Effector CD8-positive, alpha-beta T cell (primary cell): ENCODE measurements at places on chromosomes 7 and 10.

GRCh38 chr7:118288098-118288497, 63.6 kb downstream of the ANKRD7 start:
- DNase-seq, result no peak

GRCh38 chr7:24574386-24574785, 1.1 kb downstream of the PALS2 start:
- no peak for DNase-seq

DNA sequence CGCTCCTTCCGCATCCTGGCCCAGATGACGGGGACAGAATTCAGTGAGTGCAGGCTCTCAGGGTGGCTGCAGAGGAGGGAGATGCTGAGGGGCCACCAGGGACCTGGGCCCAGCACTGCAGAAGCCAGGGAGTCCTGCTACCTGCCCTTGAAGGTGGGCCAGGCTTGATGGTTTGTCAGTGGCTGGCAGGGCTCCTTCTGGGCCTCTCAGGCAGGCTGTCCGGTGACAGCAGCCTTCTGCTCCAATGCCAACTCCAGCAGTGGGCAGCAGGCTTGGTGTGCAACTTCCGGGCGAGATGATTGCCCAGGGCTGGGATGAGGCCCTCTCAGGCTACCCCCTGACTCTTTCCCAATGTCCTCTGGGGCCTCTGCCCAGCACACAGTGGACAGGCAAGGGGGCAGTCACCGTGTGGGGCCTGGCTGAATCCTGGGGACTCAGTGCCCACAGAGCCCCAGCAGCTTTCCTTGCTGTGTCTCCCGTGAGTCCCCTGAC, 23.8 kb downstream of the LDB3 start:
- DNase-seq, result no peak

DNA sequence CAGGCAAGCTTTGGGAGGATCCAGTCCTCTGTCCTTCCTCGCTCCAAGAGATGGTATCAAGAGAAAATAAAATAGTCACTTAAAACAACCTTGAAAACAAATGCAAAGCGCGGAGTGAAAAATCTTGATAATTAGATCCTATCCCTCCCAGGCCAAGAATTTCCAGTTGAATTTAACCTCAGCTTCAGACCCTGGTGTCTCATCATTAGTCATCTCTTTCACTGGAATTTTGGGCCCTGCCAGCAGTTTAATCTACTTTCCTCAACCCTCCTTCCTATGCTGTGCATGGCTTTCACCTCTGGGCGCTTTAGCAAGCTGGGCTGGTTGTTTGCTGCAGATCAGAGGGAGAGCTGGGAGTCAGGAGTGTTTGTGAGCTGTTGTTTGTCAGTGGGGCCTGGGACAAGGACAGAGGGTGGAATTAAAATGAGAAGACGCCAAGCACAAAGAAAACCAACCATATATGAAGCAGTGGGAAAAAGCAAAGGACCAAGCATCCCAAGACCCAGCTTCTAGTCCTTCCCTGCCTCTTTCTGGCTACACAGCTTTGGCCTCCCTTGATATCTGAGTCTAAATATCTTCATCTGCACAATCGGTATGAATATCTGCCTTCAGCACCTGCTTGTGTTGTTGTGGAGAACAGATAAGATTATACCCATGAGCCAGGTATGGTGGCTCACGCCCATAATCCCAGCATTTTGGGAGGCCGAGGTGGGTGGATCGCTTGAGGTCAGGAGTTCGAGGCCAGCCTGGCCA, 13.5 kb downstream of the MYOF start:
- DNase-seq, result no peak

GRCh38 chr7:387132-388022, 97.4 kb downstream of the FOXL3 start:
- DNase-seq, result no peak

DNA sequence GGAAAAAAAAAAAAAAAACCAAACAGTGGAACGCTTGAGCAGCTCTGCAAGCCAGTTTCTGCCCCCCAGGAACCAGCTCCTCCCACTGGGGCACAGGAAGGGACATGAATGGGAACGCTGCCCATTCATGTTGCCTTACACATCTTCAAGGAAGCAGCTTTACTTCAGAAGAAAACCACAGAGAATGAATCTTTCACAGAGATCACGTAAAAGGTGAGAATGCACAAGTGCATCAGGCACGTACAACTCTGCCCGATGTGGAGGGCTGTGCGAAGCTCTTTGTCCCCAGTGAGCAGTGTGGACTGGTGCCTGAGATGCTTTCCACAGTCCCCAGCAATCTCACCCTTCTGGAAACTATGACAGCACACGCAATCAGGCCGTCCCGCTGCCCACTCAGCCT, 106.2 kb downstream of the DLG5 start:
- no peak for DNase-seq

DNA sequence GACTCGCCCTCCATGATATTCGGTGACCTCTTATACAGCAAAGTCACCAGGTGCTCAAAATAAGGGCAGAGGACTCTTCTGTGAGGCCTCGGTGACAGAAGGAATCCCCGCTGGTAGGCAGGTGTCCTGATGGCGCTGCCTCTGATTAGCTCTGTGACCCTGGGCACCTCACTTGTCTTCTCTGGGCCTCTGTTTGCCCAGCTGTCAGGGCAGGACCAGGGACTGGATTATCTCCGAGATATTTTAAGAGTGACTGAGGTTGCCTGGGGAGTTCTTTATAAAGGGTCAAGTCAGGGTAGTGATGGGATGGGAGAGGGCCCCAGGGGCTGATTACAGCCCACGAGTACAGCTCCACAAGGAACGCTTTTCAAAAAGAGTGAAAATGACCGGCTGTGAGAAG, 70.9 kb upstream of the SAMD8 start:
- no peak for DNase-seq

DNA sequence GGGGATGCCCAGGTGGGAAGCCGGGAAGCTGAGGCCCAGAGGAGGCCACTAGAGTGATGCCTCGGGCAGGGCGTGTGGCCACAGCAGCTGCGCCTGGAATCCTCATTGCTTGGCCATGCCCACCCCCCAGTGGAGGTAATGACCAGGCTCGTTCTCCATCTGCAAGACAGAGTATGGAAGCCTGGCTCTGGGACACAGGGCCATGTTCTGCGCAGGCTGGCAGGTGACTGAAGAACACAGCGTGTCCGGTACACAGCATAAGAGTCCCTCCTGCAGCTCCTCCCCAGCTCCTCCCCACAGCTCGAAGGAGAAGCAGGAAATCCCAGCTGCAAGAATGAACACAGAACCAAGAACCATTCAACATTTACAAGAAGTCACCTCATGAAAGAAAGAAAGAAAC, 64.8 kb downstream of the SMURF1 start:
- DNase-seq, result no peak

- no peak for DNase-seq
Measured at GRCh38 chr7:6654113-6654841, 17.2 kb downstream of the ZNF316 start.

GRCh38 chr10:116892907-116893685, 43.8 kb downstream of the ENO4 start:
- DNase-seq, result no peak

DNA sequence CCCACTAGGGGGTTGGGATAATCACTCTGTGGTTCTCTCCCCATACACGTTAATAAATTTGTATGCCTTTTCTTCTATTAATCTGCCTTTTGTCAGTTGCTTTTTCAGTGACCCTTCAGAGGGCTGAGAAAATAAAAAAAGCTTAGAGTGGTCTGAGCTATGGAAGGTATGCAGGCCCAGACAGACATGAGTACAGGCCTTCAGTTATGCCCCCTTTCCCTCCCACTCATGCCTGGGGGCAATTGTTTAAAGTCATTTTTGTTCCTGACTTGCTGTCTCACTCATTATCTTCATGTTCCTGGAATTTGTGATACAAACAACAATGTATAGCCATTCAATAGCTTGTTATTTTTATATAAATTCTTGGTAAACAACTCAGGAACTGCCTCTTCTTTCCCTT, 170.8 kb downstream of the AKR1D1 start:
- DNase-seq, result no peak

DNA sequence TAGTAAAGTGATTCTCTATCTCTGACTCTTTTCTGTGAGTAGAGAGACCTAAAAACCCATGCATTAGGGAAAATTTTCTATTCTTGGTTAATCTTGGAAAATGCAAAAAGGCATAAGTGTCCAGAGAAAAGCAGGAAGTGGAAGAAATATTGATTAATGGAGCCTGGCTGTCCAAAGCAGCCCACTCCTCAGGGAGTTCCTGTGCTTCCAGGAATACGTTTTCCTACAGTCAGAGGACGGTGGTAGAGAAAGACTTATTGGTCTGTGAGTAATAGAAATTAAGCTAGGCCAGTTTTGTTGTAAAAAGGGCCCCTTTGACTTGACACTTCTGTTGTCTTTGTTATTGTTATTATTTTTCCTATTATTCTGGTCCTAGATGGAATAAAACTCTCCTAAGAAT, 157.8 kb downstream of the NRP1 start:
- DNase-seq, result no peak

- DNase-seq, result peak; percentile 13
Measured at GRCh38 chr7:74289659-74290552, 699 bp downstream of the CLIP2 start.

DNA sequence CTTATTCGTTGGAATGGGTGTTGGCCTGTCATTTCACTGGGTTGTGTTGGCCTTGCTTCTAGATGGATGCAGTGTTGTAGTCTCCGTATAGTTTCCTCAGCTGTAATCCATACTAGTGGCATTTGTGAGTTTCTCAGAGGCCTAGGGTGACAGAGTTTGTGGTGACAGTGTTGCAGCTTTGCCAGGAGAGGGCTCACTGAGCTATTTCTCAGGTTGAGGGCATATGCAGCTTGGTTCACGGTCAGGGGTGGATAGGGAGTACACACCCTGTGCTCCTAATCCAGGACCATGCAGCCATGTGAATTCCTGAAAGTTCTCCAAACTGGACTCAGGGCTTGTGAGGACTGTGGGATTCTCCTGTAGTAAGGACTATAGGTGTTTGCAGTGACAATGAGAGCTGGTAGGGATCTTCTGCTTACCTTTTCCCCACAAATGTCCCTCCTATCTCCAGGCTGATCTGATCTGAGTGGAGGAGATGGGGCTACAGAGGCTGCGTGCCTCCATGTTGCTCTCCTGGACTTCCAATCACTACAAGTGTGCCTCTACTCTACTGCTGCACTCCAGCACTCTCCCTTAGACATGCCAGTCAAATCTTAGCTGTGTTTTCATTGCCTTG, 229.0 kb downstream of the STK31 start:
- no peak for DNase-seq

- no peak for DNase-seq
Measured at GRCh38 chr10:96496281-96496925, 17.3 kb downstream of the TLL2 start.

DNA sequence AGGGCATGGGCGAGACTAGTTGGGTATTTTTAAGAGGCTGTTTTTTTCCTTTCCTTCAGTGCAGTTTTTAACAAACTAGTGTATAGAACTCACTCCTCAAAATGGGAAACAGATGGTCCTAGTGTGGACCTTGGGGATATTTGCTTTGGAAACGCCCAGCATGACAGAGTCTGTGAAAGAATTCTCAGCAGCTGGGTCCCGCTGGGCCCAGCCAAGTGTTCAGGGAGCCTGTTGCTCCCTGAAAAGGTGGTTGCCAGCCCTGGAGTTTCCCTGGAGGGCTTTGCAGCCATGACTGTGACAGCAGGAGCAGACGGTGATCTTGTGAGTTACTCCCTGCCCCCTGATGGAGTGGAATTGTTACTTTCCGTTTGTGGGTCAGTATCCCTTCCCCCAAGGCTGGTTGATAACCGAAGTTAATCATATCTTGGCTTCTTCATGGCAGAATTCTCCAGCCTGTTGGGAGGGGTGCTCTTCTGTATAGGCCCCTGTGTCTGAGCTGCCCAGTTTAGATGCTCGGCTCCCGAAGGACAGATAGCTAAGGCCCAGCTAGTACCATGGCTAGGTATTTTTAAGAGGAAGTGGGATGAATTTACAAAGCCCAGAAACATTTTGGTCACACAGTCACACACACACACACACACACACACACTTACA, 278.6 kb upstream of the HABP2 start:
- no peak for DNase-seq

DNA sequence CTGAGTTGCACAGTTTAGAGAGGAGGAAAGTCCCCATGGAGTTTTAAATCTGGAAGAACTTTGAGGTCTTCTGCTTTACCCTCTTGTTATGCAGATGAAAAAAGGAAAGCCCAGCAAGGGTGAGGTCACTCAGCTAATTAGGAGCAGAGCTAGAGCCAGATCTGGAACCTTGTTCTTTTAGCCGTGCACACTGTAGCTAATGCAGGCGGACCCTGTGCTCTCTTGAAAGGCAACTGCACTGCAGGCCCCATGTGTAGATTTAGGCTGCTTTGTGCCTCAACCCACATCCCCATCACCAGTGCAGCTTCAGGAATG, 63.4 kb downstream of the SYPL1 start:
- no peak for DNase-seq

- no peak for DNase-seq
Measured at GRCh38 chr7:496528-497295, 22.9 kb downstream of the PDGFA start.

- DNase-seq, result no peak
Measured at GRCh38 chr10:23079700-23080099, 15.7 kb upstream of the MSRB2 start.

- DNase-seq, result no peak
Measured at GRCh38 chr7:100547872-100548271, 8.9 kb downstream of the AGFG2 start.

DNA sequence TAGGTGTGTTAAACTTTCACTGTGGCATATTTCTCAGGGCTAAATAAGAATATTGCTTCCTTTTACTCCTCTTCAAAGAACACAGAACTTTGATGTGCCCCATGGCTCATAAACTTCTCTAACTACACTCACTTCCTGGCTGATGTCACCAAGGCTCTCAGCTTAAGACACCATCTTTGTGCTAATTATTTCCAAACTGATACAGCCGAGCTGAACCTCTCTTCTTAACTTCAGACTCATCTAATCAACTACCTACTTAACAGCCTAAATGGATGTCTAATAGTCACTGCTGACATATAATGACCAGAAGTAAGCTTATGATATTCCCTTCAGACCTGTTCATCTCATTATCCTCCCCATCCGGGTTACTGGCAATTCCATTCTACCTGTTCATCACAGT, 3.6 kb downstream of the C10orf67 start:
- DNase-seq, result no peak

GRCh38 chr10:128626397-128627000, 500.3 kb upstream of the MKI67 start:
- no peak for DNase-seq

DNA sequence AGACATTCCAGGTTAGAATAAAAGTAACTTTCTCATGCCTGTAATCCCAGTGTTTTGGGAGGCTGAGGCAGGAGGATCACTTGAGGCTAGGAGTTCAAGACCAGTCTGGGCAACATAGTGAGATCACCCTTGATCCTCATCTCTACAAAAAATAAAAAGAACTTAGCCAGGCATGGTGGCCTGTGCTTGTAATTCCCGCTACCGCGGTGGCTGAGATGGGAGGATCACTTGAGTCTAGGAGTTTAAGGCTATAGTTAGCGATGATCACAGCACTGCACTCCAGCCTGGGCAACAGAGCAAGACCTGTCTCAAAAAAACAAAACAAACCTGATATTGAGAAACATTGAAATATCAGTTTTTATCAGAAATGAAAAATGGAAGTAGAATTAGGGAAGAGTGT, 4.6 kb downstream of the TET1 start:
- DNase-seq, result no peak

- no peak for DNase-seq
Measured at GRCh38 chr7:117041007-117041406, 87.7 kb downstream of the ST7 start.
